ENCODE measurements at places on chromosomes 3 and 15.

DNA sequence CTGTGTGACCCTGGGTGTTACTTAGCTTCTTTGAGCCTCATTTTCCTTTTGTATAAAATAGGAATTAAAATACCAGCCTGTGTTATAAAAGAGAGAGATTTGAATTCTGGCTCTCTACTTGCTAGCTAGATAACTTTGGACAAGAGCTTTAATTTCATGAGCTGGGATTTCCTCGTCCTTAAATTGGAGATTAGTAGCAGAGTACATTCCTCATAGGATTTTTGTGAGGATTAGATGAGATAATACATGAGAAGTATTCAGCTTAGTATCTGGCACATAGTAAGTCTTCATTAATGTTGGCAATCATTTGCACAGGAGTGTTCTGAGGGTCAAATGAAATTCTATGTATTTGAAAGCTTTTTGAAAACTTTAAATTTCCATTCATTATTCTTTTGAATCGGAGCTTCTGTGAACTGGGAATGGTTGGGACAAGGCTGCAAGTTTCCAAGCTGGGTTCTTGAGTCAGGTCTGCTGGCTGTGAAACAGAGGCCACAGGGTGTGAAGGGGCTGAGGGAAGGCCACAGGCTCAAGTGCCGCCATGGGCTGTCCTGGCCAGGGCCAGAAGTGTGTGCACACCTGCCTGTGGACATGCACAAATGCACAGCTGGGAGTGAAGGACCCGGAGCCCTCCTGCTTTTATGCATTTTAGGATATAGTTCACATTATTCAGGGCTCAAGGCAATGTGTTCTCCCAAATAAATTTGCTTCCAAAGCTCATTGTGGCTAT is 17.2 kb downstream of the ALPK3 start:
- DNase-seq = no peak

- no peak for DNase-seq
These were observed 30.1 kb upstream of the SPTSSB start for GRCh38 chr3:161401389-161401788.

DNA sequence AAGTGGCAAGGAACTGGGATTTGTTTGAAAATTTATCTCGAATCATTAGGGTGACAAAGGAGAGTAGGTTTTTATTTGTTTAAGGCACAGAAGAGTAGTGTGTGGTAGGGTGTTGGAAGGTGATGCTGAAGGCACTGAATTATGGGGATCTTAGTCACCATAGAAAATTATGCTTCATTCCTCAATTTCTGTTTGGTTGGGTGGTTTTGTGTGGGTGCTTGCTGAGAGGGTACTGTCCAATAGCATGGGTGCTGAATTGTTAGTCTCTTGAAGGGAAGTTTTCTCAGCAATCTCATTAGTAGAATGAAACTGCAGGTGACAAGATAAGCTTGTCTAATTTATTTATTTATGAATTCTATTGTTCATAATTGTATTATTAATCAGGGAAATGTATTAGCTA is 610.9 kb downstream of the AGBL1 start:
- no peak for DNase-seq

- peak; percentile 27 for DNase-seq
These were observed 24.4 kb upstream of the COPG1 start for GRCh38 chr3:129224984-129225393.

- no peak for DNase-seq
These were observed 522.3 kb upstream of the CFAP20DC start for GRCh38 chr3:59572106-59572505.

GRCh38 chr3:107581230-107581629 is 58.5 kb downstream of the BBX start:
- DNase-seq = no peak

DNA sequence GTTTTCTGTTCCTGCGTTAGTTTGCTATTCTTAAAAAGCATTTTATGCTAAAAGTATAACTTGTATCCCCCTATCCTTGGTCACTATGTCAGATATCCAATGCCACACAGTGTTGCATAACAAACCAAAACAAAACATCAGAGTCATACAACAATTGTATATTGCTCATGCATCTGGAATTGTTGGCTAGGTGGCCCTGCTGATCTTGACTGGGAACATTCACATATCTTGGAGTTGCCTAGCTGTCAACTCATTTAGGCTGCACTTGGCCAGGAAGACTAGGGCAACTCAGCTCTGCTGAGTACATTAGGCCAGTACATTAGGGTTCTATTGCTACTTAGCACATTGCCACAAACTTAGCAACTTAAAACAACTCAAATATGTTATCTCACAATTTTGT is 706.5 kb upstream of the UBE2E2 start:
- DNase-seq = no peak

GRCh38 chr3:18446149-18446825 is 21.1 kb upstream of the SATB1 start:
- DNase-seq = no peak

DNA sequence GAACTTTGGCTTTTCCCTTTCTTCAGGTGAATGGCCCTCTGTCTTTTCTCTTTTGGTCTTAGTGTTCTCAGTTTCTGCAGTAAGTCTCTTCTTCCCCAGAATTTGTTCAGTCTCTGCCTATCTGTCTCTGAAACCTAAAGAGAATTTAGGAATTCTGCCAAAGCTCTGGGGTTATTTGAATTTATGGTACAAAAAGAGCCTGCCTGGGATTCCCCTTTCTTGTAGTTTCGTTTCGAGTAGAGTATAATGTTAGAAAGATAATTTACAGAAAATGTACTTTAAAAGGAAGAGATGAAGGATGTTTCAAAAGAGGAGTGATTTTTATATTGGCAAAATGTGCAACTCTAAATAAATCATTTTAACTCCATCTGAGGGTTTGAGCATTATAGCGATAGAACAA is 247.4 kb upstream of the SATB1 start:
- no peak for DNase-seq

Measured in natural killer cell (primary cell).